ENCODE measurements at places on chromosomes 2 and 18.

GRCh38 chr2:65766768-65767267, 334.4 kb upstream of the SPRED2 start:
- no peak for DNase-seq

- peak; percentile 75 for DNase-seq
These were observed 94.4 kb upstream of the GPC1 start for GRCh38 chr2:240341064-240341463.

- DNase-seq = no peak
These were observed 90.5 kb downstream of the LAMA3 start for GRCh38 chr18:23779696-23780303.

- no peak for DNase-seq
These were observed 6.5 kb downstream of the CLHC1 start for GRCh38 chr2:55225481-55226020.

DNA sequence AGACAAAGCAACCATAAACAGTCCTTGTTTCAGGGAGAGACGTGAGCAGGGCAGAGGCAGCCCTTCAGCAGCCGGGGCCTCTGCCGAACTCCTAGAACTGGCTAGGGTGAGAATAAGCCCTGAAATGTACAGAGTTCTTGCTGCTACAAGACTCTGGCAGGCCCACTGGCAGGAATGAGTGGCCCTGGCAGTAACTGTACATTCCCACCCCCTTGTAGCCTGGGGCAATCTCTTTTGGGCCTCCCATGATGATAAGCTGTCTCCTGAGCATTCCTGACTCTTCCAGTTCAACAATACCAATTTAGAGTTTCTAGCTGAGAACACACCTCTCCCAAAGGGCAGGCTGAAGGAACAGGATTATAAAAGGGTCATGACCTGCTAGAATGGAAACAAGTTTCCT, 54.3 kb downstream of the HAUS1 start:
- peak; percentile 79 for DNase-seq

GRCh38 chr2:145114726-145115125, 594.8 kb upstream of the ZEB2 start:
- DNase-seq = no peak

GRCh38 chr18:26685438-26686157, 137.2 kb upstream of the KCTD1 start:
- peak; percentile 5 for DNase-seq

DNA sequence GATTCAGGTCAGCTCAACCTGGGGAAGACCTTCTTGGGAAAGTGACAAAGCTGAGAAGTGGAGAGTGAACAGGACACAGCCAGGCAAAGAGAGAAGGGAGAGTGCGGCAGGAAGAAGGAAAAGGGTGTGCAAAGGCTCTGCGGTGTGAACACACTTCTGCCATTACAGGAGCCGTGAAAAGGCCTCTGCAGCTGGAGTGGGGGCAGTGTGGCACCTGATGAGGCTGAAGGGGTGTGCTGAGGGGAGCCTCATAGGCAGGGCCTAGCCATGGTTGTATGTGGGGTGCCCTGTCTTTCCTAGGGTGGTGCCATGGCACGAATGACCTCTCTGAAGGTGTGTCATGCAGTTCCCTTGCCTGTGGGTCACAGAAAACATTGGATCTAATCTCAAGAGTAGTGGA, 347.6 kb downstream of the CYRIA start:
- DNase-seq = no peak

Measured in cerebellar cortex (tissue), 1 donor.